ENCODE measurements at places on chromosomes 3 and 15.

GRCh38 chr15:60390231-60390630, 7.6 kb downstream of the ANXA2 start:
- no peak for DNase-seq

DNA sequence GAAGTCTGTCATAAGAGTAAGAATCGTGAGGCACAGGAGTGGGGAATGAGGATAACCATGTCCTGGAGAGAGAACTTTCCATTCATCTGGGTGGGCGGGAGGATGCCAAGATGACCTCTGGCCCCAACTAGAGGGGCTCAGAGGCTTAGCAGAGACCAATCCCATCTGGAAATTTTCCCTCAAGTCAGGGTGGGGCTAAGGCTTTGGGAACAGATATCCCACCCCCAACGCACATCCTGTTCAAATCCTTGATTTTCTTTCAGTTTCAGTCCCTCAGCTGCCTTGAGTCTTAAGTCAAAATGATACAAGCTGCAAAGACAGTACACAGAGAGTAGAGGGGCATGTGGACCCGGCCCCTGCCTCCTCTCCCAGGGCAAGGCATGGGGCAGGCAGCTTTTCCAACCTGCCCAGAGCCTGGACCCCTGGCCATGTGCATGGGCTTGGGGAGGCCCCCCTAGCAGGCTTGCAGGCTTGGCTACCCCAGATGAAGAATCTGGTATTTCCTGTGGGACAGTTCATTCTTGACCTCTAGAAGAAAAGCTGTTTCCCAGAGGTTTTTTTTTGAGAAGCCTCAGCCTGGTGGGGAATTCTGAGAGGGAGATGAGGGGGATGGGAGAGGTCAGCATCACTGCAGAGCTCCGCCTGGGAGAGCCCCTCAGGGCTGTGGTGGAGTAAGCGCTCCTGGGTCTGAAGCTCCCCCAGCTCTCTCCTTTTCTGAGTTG, 109.7 kb upstream of the HACD2 start:
- DNase-seq = no peak

DNA sequence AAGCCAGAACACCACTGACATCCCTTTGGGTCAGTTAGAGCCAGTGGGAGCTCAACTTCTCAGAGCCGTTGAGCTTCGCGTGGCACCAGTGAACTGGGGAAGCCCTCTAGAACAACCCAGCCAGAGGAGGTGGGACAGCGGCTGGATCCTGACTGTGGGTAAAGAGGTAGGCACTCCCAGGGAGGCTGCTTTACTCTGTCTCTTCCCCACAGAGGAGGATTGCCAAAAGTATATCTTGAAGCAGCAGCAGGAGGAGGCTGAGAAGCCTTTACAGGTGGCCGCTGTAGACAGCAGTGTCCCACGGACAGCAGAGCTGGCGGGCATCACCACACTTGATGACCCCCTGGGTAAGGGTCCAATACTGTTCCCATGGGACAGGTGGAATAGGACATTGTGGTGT, 1.2 kb downstream of the MYD88 start:
- DNase-seq = no peak

- DNase-seq = no peak
Measured at GRCh38 chr3:59212128-59212779, 162.4 kb upstream of the CFAP20DC start.

Measured in activated CD4-positive, CD25-positive, alpha-beta regulatory T cell (primary cell).